Activated CD8-positive, alpha-beta memory T cell treated with anti-CD3 and anti-CD28 coated beads, Interleukin-2, amount 50 U/mL, for 4 hours (primary cell): ENCODE measurements at places on chromosomes 13 and 19.

DNA sequence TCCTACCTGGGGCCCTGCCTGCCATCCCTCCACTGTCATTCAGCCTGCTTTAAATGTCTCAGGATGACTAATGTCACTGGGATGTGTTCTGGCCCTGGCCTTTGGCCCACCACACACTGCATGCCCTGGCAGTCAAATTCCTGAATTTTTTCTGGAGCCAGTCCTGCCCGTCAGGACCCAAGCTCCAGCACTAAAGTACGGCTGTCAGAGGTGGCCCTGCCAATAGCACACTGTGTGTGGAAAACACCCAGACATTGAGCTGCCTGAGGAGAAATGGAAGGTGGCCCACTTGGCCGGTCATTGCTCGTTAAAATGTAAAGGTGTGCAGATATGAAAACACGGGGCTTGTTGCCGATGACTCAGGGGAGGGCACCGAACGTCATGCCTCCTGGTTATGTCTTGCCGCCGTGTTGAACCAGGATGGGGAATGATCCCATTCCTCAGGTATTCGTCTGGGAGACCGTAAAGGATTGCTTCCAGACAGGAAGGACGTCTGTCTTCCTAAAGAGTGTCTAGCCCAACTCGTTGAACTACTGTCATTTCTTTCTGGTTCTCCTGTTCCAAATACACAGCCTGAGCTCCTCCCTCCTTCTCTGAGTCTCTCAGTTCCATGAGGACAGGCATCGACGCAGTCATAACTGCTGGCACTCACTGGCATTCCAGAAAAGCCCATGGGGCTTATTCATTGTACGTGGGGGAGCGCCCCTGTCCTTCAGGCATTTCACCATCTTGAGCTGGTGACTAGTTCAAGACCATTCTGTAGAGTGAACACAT, 40.6 kb downstream of the COL4A2 start:
- no peak for DNase-seq

DNA sequence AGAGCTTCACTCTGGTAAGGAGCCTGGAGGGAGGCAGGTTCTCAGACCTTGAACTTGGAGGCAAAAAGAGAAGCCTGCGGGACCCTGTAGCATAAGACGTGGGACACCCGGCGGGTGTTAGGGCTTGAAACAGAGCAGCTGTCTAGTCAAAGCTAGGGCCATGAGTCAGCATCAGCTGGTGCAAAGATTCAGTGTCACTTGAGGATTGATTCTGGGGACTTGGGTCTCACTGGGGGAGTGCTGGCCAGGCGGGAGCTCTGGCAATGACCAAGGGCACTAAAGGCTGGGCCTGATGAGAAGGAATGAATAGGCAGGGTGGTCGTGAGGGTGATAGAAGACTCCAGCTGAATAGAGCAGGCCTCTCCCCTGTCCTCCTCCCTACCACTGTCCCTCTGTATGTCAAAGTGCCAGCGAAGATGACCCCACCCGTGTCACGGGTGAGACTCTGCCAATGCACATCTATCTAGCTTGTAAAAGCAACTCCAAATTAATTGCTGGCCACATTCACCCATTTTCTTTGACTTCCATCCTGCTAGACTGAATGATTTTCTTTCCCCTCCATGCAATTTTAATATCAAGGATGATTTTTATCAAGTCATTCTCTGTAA, 97.1 kb downstream of the MBNL2 start:
- no peak for DNase-seq

DNA sequence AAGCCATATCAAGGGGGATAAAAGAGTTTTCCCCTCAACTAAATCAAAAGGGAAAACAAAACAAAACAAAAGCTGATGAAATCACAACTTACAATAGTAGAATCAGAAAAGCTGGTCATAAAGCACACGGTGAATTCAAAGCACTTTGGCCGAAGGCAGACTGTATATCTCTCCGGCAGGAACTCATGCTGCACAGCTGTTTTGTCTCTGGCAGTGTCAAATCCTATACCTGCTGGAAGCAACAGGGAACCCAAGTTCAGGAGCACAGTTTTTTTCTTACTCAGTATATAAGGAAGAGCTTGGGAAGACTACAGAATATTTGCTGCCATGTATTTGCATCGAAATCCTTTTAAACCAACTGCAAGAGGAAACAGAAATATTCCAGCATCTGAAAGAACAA, 213.7 kb downstream of the RFC3 start:
- DNase-seq: no peak

DNA sequence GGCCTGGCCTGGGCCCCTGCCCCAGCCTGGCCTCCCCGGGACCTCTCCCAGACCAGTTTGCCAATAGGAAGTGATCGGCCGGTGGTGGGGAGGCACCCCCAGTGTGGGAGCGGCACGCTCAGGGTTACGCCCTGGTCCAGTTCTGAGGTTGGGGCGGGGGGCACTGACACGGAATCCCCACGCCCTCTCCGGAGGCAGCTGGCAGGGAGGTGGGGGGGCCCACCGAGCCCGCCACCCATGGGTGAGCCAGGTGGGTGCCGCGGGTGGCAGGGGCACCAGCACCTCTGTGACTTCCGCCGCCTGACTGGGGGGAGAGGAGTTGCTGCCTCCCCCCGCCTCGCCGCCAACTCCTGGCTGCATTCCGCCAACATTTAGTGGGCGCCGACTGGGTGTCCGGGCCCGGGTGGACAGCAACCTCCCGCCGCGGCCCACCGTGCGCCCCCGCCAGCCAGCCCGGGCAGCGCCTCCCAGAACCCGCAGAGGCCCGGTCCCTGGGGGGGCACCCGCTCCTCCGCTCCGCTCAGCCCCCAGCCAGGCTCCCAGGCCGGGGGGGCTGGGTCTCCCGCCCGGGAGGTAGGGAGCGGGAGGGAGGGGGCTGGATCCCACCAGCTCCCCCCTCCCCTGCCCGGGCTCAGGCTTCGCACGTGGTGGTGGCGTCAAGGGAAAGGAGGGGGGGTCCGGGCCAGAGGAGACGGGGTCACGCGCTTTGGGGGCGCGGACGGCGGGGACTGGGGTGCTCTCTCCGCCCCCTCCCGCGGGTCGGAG, 2.0 kb downstream of the ZBTB7A start:
- peak; percentile 60 for DNase-seq

- DNase-seq: no peak
Observed at GRCh38 chr13:75170311-75170710, 311.7 kb downstream of the TBC1D4 start.

DNA sequence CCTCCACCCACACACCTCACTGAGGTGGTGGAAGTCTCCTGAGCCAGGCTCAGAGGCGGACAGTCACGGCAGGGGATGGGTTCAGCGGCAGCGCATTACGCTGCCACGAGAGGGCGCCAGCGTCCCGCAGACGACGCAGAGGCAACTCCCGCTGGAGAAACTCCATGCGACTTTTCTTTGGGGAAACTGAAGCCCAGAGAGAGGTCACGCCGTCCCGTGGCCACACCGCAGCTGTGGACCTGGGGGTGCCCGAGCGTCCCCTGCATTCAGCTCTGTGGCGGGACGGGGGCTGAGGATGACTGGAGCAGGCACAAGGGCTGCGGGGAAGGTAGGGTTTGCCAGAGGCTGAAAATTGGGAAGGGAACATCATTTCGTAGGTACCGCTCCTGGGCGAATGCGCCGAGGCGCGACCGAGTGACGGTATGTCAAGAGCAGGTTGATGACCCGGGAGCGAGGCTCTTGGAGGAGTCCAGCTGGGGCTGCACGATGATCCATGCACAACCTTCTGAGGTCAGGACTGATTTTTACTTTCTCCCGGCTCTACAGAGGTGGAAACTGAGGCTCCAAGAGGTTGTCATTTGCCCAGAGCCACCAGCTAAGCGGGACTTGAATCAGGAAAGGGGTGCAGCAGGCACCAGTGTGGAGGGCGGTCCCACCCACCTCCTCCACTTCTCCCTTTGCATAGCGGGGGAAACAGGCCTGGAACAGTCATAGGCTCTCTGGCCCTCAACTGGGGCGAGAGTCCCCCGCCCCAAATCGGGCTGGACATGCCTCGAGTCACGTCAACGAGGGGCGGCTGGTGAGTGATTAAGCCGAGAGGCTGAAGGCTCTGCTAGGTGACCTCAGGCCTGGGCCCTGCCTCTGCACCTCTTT, 690 bp upstream of the ARRDC2 start:
- DNase-seq: peak; percentile 84

- no peak for DNase-seq
Observed at GRCh38 chr13:109819874-109820273, 33.5 kb upstream of the IRS2 start.

DNA sequence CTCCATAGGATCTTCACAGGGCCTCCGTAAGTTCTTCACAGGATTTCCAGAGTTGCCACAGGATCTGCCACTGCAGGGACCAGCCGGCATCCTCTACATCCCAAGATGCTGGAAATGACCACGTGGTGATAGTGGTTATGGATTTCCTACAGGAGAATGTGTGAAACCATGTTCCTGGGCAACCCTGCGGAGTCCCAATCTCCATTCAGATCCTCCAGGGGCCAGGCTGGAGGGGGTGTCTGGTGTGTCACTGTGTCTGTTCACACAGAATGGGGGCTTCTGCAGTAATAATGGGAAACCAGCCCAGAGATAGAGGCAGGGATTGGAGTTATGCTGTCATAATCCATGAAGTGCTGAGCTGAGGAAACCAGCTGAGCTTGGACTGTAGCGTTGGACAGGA, 8.6 kb downstream of the LILRA6 start:
- no peak for DNase-seq

DNA sequence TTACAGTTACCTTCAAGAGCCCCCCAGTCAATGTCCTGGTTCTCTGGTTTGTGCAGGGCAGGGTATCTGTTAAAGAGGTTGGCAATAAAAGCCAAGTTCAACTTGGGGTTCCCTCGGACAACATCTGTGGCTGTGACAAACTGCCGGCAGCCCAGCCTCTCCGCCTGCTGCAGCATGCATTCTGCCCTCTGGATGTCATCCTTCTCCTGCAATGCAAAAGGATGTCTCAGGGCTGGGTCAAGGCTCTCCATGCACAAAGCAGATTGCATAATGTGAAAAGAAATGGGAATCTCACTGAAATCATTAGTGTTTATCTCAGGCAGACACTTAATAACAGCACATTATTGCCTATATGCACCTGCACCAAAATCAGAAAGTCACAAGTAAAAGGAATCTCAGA, 35.1 kb downstream of the LCP1 start:
- no peak for DNase-seq

DNA sequence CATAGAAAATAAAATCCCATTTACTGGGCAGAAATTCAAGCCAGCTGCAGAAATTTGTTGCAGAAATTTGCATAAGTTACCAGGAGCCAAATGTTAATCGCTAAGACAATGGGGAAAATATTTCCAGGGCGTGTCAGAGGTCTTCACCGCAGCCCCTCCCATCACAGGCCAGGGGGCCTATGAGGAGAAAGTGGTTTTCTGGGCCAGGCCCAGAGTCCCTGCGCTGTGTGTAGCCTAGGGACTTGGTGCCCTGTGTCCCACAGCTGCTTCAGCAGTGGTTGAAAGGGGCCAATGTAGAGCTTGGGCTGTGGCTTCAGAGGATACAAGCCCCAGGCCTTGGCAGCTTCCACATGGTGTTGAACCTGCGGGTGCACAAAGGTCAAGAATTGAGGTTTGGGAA, 278.9 kb upstream of the PCDH9 start:
- no peak for DNase-seq

DNA sequence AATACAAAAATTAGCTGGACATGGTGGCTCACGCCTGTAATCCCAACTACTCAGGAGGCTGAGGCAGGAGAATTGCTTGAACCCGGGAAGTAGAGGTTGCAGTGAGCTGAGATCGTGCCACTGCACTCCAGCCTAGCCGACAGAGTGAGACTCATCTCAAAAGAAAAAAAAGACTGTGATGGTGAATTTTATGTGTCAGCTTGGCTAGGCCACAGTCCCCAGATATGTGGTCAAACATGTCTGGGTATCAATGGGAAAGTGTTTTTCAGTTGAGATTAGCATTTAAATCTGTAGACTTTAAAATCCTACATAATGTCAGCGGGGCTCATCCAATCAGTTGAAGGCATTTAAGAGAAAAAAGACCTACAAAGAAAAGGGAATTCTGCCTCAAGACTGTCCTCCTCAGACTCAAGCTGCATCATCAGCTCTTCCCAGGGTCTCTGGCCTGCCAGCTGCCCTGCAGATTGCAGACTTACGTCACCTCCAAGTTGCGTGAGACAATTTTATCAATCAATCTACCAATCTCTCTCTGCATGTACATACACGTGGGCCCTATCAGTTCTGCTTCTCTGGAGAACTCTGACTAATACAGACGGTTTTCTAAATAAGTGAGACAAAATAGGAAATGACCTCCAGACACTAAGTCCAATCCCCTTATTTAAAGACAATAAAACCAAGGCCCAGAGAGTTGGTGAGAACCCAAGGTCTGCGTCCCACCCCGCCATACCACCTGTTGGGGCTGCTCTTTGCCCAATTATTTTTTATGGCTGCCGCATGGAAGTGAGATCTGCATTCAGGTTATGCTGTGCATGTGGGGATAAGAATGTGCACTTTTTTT, 99.2 kb downstream of the ABCC4 start:
- no peak for DNase-seq
